CD4-positive, CD25-positive, alpha-beta regulatory T cell (primary cell): ENCODE measurements at places on chromosomes 2 and 18.

DNA sequence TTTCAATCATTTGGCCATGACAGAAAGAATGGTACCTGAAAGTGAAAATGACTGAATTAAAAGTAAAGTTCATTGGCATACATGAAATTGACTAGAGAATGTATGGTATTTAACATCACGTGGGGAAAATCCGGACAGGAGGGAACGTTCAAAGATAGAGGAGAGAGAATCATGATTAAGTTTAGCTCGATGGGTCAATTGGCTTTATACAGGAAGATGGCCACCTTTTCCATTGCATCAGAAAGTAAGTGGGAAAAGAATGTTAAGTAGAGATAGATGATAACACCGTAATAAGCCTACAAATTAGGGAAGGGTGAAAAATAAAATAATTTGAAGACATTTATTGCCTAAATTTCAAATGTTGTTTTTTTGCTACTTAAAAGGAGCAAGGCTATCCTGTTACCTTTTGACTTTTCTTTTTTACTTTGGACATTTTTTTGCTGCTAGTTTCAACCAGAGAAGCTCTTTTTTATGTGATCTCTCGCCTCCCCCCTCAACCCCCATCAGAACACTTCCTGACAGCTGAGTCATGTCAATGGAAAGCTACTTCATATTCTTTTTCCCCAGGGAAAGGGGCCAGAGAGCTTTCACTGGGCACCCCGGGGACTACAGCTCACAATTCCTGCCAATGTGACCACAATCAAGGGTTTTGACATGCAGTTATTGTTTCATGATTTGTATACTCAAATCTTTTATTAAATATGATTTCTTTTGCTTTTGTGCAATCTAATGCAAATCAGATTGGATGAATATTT lies 767 bp upstream of the CCDC102B start:
- DNase-seq = no peak

- no peak for DNase-seq
These were observed 105.1 kb downstream of the RDH14 start for GRCh38 chr2:18455236-18455862.

DNA sequence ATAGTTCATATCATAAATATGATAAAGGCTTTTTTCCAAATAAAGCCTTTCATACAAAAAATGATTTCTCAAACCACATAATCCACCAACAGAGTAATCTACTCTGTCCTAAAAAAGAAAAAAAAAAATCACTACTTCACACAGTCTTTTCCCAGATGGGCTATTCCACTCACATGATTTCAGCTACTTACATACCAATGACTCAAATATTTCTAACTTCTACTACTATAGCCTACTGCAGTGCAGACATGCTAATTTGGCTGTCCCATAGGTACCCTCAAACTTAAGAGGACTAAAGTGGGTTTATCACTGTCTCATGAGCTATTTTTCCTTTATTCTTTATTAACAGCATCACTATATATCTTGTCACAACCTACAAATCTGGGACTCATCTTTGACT lies 57.4 kb downstream of the SLC66A3 start:
- DNase-seq = no peak

- DNase-seq = no peak
These were observed 49.8 kb downstream of the PMS1 start for GRCh38 chr2:189834059-189834458.

- no peak for DNase-seq
These were observed 7.2 kb upstream of the KLHL29 start for GRCh38 chr2:23377771-23378170.

GRCh38 chr2:66428986-66429612 lies 5.8 kb upstream of the MEIS1 start:
- DNase-seq = no peak

- no peak for DNase-seq
These were observed 5.9 kb downstream of the CCDC121 start for GRCh38 chr2:27622921-27623384.

GRCh38 chr18:9365406-9365805 lies 30.8 kb downstream of the TWSG1 start:
- no peak for DNase-seq

DNA sequence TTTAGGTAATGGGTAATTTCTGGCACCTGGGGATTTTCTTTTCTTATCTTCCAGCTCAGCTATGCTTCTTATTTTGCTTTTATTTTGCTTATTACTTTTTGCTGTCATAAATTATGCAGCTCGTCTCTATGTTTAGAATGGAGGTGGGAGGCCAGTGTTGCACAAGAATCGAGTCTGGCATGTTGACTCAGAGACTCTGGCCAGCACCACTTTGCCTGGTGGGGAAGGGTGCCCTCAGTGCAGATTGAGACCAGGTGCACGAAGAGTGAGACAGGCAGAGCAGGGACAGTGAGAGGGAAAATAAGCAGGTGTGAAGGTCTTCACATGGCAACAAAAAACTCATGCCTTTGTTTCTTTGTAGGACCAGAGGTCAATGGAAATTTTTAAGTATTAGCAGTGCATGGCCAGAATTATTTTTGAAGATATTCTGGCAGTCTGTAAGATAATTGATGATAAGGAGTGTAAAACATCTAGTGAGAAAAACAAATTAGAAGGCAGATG lies 59.2 kb upstream of the SLC5A7 start:
- no peak for DNase-seq

GRCh38 chr2:166882851-166883250 lies 5.4 kb upstream of the XIRP2 start:
- DNase-seq = no peak

- DNase-seq = no peak
These were observed 53.0 kb downstream of the EIPR1 start for GRCh38 chr2:3324404-3325281.

DNA sequence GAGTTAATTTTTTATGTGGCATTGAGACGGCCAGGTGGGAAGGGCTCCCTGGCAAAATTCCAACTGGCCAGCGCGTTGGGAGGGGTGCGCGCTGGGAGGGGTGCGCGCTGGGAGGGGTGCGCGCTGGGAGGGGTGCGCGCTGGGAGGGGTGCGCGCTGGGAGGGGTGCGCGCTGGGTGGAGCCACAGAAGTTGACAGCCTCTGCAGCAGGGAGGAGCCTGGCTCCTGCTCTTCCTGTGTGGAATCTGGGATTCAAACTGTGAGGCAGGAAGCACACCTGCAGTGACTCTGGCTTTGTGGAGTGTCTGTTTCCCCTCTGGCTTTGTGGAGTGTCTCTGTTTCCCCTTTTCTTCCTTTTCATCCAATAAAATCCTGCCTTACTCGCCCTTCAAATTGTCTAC lies 147.9 kb upstream of the CBLN2 start:
- DNase-seq = no peak

DNA sequence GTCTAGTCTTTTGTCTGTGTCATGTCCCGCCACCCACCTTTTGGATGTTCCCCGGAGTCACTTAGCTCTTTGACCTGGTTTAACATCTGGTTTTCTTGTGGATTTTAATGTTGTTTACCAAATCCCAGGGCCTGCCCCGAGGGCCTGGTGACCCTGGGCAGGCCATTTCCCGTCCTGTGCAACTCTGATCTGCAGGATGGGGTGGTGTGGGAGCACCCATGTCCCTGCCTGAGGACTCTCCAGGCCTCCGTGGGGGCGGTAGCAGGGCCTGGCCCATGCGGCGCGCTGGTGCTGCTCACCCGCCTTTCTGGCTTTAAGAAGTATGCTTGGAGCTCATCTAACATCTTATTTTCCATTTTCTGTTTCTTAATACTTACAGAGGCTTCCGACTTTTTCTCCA lies 10.7 kb downstream of the RAMP1 start:
- no peak for DNase-seq

DNA sequence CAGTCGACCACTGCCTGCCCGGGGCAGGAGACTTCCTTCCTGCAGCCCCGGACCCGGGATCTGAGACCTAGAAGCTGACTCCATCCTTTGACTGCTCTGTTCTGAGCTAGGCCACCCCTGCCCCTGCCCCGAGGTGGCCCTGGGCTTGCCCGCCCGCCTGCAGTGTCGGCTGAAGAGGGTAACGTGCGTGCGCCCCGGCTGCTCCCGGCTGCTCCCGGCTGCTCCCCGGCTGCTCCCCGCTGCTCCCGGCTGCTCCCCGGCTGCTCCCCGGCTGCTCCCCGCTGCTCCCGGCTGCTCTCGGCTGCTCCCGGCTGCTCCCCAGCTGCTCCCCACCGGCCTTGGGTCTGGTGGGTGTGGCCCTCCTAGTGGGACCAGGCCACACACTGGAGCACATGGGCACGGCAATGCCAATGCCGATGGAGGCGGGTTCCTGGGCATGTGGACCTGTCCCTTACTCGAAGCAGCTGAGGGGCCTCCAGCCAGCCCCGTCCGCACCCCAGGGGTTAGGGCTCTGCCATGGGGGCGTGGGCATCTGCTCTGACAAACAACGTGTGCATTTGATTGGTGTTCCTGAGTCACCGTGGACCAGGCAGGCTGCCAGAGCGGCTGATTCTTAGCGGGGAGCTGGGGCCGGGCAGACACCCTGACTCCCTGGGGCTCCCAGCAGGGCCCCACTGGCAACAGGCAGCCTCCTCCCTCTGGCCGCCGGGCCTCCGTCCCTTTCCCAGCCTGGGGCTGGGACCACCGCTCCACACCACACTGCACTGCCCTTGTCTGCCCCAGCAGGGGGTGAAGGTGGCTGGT lies 2.0 kb upstream of the GAL3ST2 start:
- no peak for DNase-seq

DNA sequence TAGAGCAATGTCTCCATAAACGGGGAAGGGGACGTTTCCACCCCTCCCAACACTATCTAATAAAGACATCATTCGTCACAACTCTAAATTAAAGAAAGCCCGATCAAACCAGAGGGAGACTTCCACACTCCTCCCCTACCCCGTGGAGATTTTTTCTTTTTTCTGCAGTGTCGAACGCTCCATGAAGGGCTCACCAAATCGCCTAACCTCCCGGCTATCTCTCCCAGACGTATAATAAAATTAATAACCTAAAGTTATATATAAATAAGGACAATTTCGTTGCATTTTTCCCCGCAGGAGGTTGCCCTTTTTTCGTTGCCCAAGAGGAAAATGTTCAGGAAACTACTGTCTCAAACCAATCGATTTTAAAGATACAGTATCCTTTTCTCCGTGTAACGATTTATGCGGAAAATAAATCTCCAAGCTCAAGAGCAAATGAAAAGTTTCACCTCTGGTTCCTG lies 2.4 kb downstream of the EVX2 start:
- DNase-seq = no peak

GRCh38 chr2:116088236-116088635 lies 1645.8 kb downstream of the DPP10 start:
- DNase-seq = no peak

DNA sequence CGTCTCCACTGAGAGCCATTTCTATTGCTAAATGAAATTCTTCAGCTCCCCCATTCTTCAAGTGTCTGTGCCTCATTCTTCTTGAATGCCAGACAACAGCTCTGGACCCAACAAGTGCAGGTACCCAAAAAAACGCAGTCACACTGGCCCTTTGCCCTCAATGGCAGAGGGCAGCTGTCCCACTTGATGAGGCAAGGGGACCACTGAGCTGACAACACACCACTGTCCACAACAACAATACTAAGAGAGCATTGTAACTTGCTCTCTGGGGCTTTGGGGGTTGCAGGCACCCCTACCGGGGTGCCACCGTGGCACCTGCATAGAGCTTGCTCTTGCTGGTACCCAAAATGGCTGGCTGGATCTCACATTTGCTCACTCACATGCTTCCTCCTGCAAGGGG lies 827.0 kb upstream of the DDX18 start:
- no peak for DNase-seq

DNA sequence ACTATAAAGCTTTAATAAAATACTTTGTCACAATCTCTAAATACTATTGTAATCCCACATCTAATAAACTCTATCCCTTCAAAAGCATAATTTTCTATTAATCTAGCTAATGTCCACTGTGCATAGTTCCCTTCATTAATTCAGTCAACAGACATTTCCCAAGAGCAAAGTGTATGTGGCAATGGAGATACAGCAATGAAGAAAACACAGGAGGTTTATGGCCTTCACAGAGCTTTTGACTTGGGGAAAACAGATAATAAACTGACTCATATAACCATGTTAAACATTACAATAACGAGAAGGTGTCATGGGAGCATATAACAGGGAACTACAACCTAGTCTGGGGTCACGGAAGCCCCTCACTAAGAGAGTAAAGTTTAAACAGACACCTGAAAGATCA lies 86.3 kb downstream of the SPIRE1 start:
- no peak for DNase-seq

DNA sequence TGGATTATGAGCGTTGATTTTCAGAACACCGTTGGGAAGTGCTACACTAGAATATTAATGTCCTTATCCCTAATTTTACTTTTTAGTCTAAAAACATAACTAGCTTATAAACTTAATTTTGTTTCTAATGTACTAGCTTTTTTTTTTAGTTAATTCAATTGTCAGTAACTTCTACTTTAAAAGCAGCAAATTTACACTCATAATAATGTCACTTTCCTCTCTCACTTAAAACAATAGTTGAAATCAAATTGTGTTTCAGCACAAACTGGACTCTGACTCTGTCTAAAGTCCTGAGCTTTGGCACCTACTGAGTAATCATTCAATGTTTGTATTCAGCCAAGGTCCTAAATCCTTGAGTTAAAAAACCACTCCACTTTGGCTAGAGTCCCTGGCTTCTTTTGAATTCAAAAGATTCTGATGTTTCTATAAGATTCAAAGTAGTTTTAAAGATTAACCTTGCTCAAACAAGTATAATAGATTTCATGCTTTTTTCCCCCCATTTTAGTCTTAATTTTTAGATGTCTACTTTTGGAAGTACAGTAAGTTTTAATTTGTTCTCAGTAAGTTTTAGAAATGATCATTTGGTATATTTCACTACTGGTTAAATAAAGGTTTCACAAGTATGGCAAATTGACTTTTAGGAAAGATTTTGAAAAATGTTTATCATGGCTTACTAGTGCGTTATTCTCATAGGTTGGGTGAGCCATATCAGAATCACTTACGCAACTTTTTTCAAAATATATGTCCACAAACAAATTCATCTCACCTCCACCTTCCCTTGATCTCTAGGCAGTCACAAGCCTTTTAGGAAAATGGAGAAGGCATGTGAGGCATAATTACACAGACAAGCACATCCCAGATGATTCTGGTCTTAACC lies 23.4 kb downstream of the CCNYL1 start:
- DNase-seq = no peak

- DNase-seq = no peak
These were observed 74.1 kb downstream of the MAPK4 start for GRCh38 chr18:50633992-50634391.

DNA sequence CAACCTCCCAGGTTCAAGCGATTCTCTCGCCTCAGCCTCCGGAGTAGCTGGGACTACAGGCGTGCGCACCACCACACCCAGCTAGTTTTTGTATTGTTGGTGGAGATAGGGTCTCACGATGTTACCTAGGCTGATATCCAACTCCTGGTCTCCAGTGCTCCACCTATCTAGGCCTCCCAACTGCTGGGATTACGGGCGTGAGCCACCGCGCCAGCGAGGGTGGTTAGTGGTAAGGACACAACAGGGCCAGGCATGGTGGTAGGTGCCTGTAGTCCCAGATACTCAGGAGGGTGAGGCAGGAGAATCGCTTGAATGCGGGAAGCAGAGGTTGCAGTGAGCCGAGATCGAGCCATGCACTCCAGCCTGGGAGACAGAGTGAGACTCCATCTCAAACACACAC lies 26.6 kb upstream of the DUSP2 start:
- no peak for DNase-seq
